ENCODE measurements at places on chromosomes 13 and 19.

DNA sequence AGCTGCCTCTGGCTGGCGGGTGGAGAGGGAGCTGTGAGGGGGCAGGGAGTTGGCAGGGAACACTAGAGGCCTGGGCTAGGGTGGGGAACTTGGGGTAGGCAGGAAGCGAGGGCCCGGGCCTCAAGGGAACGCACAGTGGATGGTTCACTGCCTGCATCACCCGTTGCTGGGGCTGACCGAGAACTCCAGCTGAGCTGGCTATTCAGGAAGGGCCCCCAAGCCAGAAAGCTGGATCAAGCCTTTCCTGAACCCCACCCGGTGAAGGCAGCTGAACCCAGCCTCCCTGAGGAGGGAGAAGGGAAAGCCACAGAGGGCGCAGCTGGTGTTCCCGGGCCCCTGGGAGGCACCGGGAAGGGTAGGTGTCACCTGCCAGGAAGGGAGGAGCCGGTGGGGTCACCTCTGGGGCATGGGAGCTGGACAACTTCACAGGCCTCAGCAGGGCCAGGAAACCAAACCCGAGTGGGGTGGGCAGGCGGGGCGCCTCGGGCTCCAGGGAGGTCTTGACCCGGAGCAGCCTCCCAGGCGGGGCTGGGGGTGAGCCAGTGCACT lies 13.9 kb downstream of the PALM start:
- DNase-seq, result no peak

DNA sequence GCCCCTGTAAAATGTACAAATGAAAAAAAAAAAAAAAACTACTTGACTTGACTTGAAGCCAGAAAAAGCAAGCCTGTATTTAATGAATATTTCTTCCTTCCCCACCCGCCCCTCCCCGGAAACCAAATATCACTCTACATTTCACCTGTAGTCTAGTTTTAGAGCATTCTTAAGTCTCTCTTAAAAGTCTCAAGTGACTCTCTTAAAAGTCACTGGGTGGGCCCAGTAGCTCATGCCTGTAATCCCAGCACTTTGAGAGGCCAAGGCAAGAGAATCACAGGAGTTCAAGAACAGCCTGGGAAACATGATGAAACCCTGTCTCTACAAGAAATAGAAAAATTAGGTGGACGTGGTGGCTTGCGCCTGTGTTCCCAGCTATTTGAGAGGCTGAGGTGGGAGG lies 72.0 kb downstream of the TSC22D1 start:
- no peak for DNase-seq

- no peak for DNase-seq
These were observed 54.5 kb downstream of the NUFIP1 start for GRCh38 chr13:44934724-44935123.

- no peak for DNase-seq
These were observed 83.1 kb downstream of the ABCC4 start for GRCh38 chr13:95217920-95218830.

DNA sequence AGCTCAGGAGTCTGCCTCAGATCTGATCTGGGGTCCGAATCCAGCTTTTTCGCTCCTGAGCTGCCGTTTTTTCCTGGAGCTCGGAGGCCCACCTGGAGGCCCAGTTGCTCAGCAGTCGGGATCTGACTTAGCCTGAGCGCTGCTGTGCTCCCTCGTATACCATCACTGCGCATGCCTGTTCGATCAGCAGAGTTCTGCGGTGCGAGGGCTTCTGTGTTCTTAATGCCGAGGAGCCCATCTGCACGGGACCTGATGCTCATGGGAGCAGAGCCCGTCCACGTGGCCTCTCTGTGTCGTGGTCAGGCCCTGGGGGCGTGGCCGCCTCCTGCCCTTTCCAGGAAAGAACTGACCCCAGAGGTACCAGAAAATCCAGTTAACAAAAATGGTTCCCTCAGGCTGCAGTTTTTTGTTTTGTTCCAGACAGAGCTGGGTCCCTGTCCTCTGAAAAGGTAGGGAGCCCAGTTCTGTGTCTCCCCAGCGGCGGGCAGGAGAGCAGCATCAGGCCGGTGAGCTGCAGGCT lies 57.4 kb downstream of the MCF2L start:
- no peak for DNase-seq

DNA sequence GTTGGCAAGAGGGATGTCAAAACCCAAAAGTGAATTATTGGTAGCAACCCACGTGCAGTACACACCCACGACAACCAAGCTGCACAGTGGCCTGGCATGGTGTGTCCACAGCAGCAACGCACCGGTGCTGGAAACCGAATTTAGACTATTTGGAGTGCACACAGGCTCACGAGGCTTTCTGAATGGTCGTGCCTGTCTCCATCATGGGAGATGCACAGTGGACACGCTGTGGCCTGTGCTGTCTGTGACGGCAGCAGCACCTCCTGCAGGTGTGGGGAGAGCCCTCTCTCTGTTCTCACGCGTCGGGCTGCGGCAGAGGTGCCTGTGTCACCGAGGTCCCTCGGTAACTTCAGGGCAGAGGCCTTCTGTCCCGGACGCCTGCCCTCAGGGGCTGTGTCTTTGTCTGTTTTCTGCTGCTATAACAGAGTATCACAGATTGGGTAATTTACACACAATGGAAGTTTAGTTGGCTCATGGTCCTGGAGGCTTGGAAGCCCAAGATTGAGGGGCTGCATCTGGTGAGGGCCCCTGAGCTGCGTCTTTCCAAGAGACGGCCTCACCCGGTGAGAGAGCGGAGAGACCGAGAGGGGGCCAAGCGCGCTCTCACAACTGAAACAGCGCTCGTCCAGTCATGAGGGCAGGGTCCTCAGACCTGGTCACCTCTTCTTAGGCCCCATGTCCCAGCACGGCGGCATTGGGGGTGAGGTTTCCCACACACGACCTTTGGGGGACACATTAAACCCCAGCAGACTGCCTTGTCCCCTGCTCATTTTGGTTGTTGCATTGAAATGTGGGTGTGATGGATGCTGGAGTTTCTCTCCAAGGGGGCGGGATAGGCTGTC lies 9.1 kb upstream of the MCF2L start:
- no peak for DNase-seq

GRCh38 chr13:97502181-97502580 lies 68.2 kb downstream of the RAP2A start:
- DNase-seq, result no peak

- no peak for DNase-seq
These were observed 540.7 kb upstream of the SLITRK5 start for GRCh38 chr13:87130423-87130822.

Measured in tibial nerve (tissue), 4 donors.